ENCODE measurements at places on chromosomes 7 and 10. TPM values are rescaled to one million over a fixed set of nuclear protein-coding genes. Genes with fewer than 3 reads are reported as not detected.

GRCh38 chr7:70893971-70894715, 237.8 kb upstream of the GALNT17 start:
- no peak overlapping the region for H3K27ac ChIP-seq
- no peak overlapping the region for H3K4me3 ChIP-seq
- H3K36me3 ChIP-seq = no peaks in the 10 kb centered on the region
- DNase-seq = no peak

LIPM gene
- polyA plus RNA-seq = not detected

SEMA3E gene
- not detected for polyA plus RNA-seq

KAT6B gene
- 20.2 TPM for polyA plus RNA-seq

GRCh38 chr7:103148131-103148993, 537 bp downstream of the NAPEPLD start:
- DNase-seq = no peak
- H3K4me1 ChIP-seq = peaks cover 38% of the 10 kb centered on the region
- H3K4me3 ChIP-seq = peak overlapping the region; percentile 97
- no peaks in the 10 kb centered on the region for H3K36me3 ChIP-seq
- H3K27me3 ChIP-seq = peaks cover 8% of the 10 kb centered on the region
- peak overlapping the region; percentile 96 for H3K27ac ChIP-seq

GRCh38 chr7:132755538-132756483, 179.5 kb upstream of the PLXNA4 start:
- H3K27me3 ChIP-seq = peaks cover 2% of the 10 kb centered on the region
- no peaks in the 10 kb centered on the region for H3K4me1 ChIP-seq
- no peak overlapping the region for H3K4me3 ChIP-seq
- no peak for DNase-seq
- H3K27ac ChIP-seq = no peak overlapping the region

- peaks cover 9% of the 10 kb centered on the region for H3K27me3 ChIP-seq
- no peaks in the 10 kb centered on the region for H3K36me3 ChIP-seq
- H3K4me1 ChIP-seq = peaks cover 10% of the 10 kb centered on the region
Measured at GRCh38 chr7:1663857-1664651, 6.0 kb upstream of the ELFN1 start.

- H3K27me3 ChIP-seq = peaks cover 3% of the 10 kb centered on the region
- no peak overlapping the region for H3K4me3 ChIP-seq
Measured at GRCh38 chr10:59064080-59064692, 112.3 kb upstream of the PHYHIPL start.

GRCh38 chr10:50275650-50276235, 24.4 kb upstream of the ASAH2 start:
- H3K4me1 ChIP-seq = no peaks in the 10 kb centered on the region
- H3K4me3 ChIP-seq = no peak overlapping the region
- no peak for DNase-seq
- no peaks in the 10 kb centered on the region for H3K36me3 ChIP-seq
- H3K27me3 ChIP-seq = peaks cover 3% of the 10 kb centered on the region

GRCh38 chr10:109253306-109253705, 670.0 kb downstream of the XPNPEP1 start:
- no peaks in the 10 kb centered on the region for H3K4me1 ChIP-seq
- no peak overlapping the region for H3K27ac ChIP-seq
- no peak for DNase-seq
- H3K4me3 ChIP-seq = no peak overlapping the region

Data from immature natural killer cell (primary cell).